KBM-7 (cell line): ENCODE measurements at places on chromosomes 13 and 19.

DNA sequence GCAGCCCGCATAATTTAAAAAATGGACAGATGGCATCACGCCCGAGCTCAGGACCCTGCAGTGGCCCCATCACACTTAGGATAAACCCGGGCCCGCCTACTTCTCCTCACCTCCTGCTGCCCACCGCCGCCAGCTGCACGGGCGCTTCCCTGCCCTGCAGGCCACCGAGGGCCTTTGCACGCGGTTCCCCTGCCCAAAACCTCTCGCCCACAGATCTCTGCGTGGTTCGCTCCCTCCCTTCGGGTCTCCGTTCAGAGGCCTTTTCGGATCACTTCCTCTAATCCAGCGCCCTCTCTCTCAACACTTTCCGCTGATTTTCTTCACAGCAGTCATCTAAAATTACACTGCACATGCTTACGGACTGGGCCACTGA, 1.8 kb downstream of the SHISA7 start:
- DNase-seq, result no peak

DNA sequence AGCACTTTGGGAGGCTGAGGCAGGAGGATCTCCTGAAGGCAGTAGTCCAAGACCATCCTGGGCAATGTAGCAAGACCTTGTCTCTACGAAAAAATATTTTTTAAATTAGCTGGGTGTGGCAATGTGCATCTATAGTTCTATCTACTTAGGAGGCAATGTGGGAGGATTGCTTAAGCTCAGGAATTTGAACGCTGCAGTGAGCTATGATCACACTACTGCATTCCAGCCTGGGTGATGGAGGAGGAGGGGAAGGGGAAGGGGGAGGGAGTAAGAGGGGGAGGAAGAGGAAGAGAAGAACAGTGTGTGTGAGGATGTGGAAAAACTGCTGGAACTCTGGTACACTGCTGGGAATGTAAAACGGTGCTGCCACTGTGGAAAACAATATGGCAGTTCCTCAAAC, 9.2 kb upstream of the CLIP3 start:
- DNase-seq, result no peak

DNA sequence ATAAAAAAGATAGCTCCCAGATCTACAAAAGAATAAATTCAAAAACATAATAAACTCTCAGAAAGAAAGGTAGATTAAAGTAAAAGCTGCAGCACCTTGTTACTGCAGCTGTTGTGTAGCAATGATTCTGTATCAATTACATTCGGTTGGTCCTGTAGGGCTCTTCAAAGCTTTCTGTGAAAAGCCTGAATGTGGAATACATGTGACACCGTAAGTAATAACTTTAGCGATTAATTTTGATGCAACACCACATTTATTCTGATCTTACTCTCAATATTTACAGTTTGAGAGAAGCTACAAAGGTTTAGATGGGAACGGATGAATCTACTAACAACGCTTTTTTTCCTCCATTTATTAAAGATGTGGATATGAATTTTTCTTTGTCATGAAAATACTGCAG, 279.2 kb downstream of the DACH1 start:
- no peak for DNase-seq

DNA sequence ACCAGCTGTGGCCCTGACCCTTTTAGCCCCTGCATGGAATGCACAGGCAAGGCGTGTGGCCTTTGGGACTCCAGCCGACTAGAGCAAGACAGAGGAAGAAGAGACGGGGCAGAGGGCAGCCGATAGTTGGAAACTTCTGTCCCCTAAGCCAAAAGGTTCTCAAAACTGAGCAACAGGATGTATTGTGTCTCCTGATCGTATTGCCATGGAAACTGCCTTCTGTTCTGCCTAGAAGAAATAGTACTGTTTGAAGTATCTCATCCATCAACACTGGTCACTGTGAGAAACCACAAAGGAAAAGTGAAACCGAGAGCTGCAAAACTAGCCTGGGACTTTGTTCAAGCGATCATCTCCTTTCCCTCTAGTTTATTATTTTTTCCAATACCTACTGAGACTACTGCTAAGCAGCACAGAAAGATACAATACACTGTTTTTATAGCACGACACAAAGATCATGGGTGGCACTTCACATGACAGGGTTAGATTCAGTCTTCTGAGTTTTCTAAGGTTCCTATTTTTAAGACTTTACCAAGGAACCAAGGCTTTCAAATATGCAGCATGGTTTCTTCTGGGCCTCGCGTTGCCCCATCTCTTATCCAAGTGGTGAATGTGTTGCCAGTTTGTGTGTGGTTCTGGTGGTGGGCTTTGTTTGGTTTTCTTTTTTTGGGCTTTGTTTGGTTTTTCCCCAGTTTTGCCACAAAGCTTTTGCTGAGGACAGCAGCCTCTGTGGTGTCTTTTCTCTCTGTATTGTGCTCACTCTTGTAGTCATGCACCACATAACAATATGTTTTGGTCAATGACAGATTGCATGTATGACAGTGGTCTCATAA, 49.3 kb upstream of the GPR183 start:
- peak; percentile 67 for DNase-seq

DNA sequence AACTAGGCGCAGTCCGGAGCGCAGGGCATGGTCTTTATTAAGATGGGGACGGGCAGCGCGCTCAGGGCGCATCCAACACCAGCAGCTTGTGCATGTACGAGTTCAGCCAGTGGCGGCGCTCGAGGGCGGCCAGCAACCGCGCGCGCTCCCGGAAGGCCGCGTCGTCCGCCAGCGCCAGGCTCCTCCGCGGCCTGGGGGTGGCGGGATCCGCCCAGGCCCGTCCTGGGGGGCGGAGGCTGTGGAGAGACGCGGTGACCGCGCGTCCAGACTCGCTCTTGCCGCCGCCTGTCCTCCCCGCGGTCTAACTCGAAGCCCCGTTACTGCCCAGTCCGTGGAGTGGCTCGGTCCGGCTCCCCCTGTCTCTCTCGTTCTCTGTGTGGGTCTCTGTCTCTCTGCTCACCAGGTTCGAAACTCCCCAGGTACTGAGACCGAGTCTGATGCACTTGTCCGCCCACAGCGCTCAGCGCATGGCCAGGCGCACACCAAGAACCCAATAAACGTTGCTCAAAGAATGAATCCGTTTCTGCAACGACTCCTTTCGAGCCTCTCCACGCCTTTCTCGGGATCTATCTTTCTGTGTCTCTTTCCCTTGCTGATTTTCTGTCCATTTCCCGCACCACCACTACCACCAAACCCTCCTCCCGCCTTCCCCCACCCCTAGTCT, 702 bp downstream of the PTH2 start:
- peak; percentile 78 for DNase-seq

DNA sequence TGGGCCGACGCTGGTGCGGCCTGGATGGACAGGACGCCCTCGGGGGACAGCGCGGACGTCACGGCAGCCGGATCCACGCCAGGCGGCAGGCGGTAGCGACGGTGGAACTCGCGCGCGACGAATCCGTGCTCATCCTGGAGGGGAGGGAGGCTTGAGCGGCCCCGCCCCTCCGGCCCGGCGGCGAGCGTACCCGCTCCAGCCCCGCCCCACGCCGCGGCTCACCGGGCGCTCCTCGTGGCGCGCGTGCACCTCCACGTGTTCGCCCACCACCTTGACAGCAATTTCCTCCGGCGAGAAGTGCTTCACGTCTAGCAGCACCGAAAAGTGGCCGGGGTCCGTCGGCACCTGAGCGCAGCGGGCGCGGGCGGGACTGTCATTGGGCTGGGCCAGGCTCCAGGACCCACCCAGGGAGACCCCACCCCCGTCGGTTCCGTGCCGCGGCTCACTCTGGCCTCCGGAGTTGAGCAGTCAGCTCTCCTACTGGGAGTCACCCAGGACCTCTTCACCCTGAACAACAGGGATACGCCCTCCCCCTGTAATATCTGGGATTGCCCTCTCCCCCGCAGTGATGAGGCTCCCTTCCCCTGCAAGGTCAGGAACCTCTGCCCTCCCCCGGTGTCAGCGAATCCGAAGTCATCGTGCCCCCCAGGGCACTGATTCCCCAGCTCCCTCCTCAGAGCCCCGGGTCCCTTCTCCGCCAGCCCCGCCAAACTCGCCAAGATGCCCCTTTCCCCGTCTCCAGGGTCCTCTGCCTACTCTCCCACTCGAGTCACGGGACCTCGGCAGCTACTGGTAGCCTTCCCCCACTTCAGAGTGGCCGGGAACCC, 1.1 kb downstream of the HSPB6 start:
- DNase-seq, result no peak

GRCh38 chr13:33497146-33497845, 211.7 kb upstream of the STARD13 start:
- DNase-seq, result no peak

DNA sequence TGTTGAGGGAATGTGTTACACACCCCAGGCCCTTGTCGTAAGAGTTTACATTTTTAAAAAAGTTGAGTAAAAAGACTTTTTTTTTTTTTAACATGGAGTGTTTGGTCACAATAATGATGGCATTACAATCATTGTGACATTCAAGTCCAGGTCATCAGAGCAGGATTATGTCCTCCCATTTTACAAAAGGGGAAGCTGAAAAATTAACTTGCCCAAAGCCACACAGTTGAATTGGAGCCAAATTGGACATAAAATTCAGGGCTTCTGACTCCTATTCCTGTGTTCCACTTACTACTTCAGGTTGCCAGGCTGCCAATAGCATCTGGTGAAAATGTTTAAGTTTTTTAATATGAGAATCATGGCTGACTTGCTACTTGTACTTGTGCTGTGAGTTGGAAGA, 49.3 kb downstream of the DLEU7 start:
- DNase-seq, result peak; percentile 51

DNA sequence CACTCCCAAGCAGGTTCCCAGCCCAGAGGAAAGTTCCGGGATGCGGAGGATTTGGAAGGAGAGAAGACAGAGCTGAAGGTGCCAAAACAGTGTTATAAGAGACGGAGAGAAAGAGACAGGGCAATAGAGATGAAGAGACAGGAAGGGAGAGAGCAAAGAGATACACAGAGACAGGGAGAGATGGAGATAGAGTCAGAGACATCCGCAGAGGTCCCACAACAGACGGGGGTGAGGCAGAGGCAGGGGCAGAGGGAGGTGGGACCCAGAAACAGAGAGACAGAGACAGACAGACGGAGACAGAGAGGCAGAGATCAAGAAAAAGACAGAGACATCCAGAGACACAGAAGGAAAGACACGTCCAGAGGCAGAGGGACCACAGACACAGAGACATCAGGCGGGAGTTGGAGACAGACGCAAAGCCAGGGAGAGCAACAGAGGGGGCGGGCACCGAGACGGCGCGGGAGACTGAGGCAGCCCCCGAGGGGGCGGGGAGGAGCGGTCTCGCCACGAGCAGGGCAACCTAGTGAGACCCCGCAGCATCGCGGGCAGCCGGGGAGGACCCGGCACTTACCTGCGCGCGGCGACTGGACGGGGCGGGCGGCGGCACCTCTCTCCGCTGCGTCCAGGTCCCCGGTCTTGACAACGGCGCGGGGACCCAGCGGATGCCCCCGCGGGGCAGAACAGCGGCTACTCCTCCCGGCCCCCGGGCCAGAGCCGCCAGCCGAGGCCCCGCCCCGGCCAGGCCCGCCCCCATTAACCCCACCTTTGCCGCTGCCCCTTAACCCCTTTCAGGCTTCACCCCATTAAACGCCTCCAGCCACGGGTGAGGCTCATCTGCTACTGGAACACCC, at the start of gene GPR4:
Gene GPR4 (minus strand): TSS at position 689 of the 851 bp plus-strand sequence. CDS start 10,346 bp downstream, outside the sequence.
- DNase-seq, result no peak

- DNase-seq, result no peak
Measured at GRCh38 chr19:33295621-33296487, 6.5 kb downstream of the CEBPA start.

DNA sequence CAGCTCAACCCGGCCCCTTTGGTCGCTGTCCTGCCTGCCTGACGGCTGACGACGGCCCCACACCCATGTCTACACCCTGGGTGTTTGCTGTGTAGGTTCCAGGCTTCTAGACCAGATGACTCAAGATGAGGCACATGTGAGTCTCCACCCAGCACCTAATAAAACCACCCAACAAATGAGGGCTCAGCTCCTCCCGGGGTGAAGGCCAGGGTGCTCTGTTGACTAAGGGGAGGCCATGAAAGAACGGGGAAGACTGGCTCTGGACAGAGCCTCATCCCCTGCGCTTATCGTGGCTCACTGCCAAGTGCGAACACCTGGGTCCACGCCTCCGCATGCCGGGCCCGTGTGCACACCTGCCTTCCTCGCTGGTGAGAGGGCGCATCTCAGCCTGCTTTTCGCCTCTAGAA, 39.6 kb downstream of the COL4A2 start:
- DNase-seq, result no peak

GRCh38 chr13:31717583-31717982, 21.7 kb upstream of the RXFP2 start:
- DNase-seq, result no peak

GRCh38 chr19:15177269-15178116, 23.3 kb downstream of the NOTCH3 start:
- peak; percentile 89 for DNase-seq

- no peak for DNase-seq
Measured at GRCh38 chr13:45949161-45949560, 97.6 kb upstream of the SIAH3 start.

DNA sequence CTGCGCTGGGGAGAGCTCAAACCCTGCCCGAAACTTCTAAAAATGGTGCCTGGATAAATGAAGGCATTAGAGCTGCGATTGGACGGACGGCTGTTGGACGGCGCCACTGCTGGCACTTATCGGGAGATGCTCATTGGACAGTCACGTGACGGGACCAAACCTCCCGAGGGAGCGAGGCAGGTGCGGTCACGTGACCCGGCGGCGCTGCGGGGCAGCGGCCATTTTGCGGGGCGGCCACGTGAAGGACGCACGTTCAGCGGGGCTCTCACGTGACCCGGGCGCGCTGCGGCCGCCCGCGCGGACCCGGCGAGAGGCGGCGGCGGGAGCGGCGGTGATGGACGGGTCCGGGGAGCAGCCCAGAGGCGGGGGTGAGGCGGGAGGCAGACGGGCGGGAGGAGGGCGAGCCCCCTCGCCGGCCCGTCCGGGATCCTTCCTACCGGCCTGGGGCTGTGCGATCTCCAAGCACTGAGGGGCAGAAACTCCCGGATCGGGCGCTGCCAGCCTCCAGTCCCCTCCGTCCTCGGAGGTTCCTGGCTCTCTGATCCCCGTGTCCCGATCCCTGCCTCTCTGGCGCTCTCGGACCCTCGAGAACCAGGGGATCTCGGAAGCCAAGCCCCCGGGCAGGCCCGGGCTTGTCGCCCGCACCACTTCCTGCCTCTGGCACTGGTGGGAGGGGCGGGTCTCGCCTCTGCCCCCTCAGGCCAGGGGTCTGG, at the start of gene BAX:
Gene BAX (plus strand): TSS at position 281 of the 713 bp plus-strand sequence. CDS start 54 bp downstream, at position 335.
- DNase-seq, result peak; percentile 97
